Renal pelvis (tissue), 12 donors: ENCODE measurements at places on chromosomes 1 and 21. TPM values are rescaled to one million over a fixed set of nuclear protein-coding genes. Genes with fewer than 3 reads are reported as not detected.

GRCh38 chr1:201274616-201275252 lies 8.6 kb upstream of the PKP1 start:
- DNase-seq = no peak

DNA sequence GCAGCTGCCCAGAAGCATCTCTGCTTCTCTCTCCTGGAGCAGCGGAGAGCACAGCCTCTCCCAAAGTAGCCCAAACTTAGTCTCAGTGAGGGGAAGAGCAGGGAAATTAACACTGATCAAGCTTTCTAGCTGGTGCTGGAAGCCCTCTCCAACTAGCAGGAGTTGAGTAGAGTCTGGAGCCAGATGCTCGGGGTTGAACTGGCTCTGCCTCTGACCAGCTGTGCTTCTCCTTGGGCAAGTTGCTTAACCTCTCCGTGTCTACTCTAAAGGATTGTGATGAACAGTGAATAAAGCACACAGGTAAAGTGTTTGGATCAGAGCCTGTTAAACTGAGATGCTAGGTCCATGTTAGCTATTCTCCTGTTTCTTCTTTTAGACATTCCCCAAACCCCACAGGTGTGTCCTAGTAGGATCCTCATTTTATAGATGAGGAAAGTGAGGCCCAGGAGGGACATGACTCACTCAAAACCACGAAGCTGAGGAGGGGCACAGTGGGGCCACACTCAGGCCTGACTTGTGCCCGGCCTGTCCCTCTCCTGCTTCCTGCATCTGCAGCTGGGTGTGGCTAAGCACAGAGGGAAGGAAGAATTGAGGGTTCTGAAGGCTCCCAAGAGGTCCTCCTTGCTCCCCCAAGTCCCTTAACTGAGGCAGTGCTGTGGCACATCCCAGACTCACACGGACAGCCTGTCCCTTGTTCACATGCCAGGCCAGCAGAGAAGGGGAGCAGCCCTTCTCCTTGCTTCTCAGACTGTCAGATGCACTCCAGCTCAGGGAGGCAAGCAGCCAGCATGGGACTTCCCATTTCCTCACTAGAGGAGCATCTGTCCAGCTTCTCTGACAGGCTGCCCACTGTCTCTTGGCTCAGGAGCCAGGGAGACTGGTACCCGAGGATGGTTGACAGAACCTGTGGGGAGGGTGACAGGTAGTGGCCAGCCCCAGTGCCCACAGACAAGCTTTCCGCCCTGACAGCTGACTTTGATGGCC lies 152.0 kb upstream of the IGSF21 start:
- no peak for DNase-seq

DNA sequence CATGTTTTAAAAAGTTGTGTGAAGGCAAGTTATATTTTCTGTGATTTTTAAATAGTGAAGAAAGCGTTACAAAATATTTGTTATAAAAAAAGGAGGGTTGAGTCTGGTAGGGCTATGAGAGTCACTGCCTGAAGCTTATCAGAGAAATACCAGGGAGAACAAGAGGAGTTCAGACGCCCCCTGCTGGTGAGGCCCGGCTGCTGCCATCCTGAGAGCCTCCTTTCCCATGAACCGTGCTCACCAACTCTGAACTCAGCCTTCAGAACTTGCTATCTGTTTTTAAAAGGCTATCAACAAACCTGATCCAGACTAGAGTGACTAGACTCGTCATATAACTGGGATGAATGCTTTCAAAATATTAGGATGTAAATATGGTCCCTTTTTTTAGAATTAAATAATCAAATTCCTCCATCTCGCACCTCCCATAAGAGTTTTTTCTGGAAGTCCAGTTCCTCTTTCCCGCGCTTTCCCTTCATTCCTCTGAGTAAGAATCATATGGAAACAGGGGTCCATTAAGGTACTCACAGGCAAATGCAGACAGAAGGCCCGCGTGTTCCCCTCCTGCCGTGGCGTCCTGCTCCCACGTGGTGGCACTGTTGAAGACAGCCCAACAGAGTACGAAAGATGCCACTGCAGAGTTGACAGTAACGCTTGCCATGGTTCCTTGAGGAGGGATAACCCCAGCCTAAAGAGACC lies 26.2 kb upstream of the SPATA6 start:
- peak; percentile 71 for DNase-seq

DNA sequence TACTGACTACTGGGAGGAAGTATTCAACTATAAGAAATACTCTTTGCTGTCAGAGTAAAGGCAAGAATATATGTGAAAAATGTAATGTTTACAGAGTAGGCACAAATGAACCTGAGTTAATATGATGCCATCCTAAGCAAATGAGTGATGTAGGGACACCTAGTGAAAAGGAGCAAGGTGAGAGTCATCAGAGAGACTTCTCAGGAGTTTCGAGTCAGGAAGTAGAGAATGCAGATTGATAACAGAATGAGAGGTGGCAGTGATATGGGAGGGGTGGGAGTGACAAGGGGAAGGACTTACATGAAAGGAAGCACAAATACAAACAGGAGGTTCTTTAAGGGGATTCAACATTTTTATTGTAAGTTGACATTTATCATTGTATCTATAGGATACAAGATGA lies 10.2 kb downstream of the PRCC start:
- no peak for DNase-seq

The FAM167B gene
- 8.5 TPM for polyA plus RNA-seq

The TMEM61 gene
- polyA plus RNA-seq = 1.6 TPM

DNA sequence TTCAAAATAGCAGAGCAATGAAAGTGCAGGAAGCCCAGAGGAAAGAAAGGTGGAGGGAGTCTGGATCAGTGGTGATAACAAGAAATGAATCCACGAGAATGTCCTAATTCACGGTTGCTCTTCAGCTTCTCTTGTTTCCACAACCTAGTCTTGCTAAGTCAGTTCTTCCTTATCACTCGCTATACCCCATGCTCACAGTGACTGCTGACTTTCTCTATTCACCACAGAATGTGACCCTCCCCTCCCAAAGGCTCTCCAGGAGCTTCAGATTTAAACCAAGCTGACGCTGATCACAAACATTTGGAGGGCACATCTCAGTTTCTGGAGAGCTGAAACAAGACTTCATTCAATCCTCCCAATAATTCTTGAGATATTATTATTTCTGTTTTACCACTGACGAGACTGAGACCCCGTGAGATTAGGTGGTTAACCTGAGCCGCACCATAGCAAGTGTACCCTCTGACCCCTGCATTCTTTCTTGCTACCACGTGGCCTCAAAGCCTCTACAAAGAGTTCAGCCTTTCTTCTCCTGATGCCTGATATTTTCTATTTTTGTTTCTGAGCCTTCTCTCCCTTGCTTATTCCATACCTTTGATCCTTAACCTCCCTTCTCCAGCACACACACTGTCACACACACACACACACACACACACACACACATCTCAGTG lies 10.7 kb upstream of the CCN1 start:
- DNase-seq = no peak

DNA sequence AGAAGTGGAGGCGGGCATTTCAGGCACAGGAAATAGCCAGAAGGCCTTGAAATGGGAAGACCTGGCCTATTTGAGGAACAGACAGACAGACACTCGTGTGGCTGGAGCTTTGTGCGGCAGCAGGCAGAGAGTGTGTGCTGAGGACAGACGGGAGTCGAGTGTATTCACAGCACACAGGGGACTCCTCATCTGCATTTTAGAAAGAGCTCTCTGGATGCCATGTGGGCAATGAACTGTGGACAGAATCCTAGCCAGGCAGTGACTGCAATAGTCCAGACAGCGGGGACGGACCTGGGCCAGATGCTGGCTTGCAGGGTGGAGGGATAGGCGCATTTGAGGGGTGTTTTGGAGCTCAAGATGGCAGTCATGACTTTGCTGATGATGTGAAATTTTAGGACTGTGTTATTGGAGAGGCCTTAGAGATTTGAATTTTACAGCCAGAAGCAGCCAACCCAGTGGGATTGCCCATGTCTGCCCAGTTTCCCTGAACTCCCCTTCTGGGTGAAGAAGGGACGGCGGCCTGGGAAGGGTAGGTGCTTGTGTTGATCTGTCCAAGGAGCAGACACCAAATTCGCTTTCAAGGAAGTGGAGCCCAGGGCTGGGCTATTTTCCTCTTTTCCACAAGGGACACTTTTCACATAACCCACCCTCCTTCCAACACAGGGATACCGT lies 43.7 kb downstream of the CHAF1B start:
- peak; percentile 26 for DNase-seq

DNA sequence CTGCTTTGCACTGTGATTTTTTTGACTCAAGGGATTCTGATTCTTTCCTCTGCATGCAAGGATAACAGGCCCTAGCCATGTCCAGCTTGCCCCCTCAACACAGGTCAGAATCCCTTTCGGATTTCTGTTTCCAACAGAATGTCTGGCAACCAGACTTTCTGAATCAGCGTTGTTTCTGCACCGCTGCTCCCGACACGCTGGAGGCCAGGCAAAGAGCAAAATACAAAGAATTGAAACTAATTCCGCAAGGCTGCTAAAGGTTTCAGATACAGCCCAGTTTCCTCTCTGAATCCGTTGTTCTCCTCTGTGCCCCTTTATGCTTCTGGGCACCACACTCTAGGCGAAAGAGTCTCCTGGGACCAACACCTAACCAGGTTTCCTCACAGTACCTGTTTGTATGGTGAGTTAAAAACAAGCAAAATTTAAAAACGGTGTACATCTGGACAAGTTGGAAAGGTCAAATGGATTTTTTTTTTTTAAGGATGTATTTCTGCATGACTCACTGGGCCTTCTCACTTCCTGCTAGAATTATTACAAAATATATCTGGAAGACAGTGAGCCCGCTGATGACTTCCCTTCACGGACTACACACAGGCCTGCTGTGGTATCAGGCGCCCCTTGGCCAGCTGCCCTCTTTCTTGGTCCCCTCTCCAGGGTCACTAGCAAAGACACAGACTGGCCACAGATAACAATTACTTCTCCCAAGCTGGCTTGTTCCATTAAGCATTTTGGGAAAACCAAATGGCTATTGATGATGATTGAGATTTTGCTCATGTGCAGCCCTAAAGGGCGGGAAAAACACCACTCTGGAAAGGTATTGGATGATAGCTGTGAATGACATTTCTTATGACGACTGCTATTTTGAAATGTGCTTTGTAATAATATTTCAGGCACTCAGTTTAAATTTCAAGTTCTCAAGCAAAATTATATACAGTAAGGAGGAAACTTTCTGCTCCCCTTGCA lies 118.3 kb downstream of the TGFB2 start:
- DNase-seq = no peak

The FLG2 gene
- 0.07 TPM for polyA plus RNA-seq
